ENCODE measurements at places on chromosomes 6 and 20.

DNA sequence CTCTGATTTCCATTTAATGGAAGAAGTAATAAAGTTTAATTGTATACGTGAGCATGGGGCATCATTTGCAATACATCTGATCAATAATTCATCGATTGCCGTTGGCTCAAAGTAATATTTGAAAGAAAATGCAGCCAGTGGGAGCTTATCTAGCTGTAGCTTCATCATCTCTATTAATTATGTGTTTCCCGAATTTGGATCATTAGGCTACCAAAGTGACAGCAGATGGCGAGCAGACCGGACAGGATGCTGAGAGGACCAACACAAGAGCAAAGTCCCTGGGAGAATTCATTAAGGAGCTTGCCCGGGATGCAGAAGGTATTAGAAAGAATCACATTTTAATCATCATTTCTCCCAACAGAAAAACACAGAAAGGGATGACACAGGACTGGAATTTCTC is 327.1 kb downstream of the ARHGAP18 start:
- no peak for DNase-seq

DNA sequence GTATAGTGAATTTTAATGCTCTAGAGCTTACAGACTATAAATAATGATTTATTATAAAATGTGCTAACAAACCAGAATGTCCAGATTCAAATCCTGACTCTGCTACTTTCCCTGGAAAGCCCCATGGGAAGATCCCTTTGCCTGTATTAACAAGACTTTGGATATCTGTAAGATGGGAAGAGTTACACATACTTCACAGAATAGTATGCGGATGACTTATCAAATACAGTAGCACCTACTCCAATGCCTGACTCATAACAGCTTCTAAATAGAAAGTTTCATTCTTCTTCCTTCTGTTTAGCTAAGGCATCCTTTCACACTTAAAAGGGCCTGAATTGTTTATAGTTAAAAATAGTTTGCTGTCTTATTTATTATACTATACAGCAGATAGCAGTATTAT is 166.3 kb downstream of the KCNQ5 start:
- DNase-seq: peak; percentile 65

DNA sequence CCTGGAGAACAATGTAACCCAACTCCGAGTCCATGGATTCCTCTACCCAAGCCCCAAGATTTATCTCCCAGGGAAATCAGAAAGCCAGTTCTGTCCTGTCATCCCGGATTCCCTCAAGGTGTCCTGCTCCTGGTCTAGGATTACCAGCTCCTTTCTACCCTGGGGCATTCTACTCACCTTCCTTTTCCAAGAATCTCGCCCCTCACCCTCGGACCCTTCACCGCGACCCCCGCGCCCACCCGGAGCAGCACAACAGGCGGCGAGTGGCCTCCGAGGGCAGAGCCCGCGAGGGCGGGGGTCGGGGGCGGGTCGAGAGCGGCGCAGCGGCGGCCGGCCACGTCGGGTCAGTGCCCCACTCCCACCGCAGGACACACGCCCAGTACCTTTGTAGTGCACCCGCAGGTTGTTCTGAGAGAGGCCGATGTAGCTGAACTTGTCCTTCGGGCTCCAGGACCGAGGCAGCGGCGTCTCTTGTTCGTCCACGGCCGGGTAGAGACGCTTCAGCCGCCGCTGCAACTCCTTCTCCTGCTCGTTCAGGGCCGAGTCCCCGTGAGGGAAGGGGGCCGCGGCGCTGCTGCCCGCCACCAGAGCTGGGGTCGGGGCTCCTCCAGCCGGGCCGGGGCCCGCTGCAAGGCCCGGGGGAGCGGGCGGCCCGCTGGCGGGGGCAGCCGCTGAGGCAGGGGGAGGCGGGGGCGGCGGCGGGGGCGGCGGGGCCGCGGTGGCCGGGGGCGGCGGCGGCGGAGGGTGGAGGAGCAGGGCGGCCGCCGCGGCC is 897 bp downstream of the RANBP9 start:
- no peak for DNase-seq

DNA sequence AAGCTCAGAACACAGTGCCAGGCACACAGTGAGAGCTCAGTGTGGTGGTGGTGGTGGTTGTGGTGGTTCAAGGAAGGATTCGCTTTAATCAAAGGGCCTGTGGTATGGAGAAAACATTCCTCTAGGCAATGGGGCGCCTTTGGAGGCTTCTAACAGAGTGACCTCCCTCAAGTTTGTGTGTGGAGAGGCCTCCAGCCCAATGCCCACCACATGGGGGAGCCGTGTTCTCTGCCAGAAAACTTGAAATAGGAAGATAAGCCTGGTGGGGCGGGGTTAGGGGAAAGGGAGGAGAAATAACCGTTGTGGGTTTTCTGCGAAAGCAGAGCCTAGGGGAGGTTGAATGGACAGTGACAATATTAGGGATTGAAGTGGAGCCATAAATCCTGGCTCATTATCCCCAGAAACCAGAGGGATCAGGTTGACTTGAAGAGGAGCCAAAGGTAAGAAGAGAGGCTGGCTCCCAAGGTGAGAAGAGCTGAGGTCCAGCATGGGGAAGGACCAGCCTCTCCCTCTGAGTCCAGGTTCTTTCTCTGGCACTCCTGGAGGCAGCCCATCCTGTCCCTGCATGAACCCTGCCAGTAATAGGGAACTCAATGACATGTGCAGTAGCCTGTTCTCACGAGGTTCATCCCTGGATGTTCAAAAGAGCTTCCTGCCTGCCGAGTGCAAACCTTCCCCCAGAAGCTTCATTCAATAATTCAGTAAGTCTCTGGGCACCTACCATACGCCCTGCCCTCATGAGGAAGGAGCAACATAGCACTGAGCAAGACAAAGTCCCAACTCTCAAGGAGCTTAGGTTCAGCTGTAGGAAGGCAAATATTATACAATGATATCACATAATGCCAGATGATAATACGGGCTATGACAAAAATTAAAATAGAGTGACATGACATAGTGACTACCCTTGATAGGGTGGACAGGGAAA is 51.4 kb downstream of the TGM2 start:
- DNase-seq: peak; percentile 35

Data from fibroblast of skin of back (primary cell).